ENCODE measurements at places on chromosomes 16 and 17. TPM values are rescaled to one million over a fixed set of nuclear protein-coding genes. Genes with fewer than 3 reads are reported as not detected.

- H3K36me3 ChIP-seq = no peaks in the 10 kb centered on the region
- H3K27ac ChIP-seq = no peak overlapping the region
- no peak for DNase-seq
- H3K27me3 ChIP-seq = peaks cover 6% of the 10 kb centered on the region
- H3K4me1 ChIP-seq = peaks cover under 1% of the 10 kb centered on the region
- H3K4me3 ChIP-seq = no peak overlapping the region
These were observed 178.1 kb upstream of the SDK2 start for GRCh38 chr17:73822371-73822770.

- H3K4me1 ChIP-seq = peaks cover 3% of the 10 kb centered on the region
- no peaks in the 10 kb centered on the region for H3K27me3 ChIP-seq
- H3K27ac ChIP-seq = peak overlapping the region; percentile 67
- DNase-seq = no peak
- no peak overlapping the region for H3K4me3 ChIP-seq
- no peaks in the 10 kb centered on the region for H3K36me3 ChIP-seq
These were observed 3.9 kb downstream of the TRPV2 start for GRCh38 chr17:16419074-16419928.

The TNK1 gene
- 44.8 TPM for total RNA-seq

The C17orf67 gene
- total RNA-seq = not detected

DNA sequence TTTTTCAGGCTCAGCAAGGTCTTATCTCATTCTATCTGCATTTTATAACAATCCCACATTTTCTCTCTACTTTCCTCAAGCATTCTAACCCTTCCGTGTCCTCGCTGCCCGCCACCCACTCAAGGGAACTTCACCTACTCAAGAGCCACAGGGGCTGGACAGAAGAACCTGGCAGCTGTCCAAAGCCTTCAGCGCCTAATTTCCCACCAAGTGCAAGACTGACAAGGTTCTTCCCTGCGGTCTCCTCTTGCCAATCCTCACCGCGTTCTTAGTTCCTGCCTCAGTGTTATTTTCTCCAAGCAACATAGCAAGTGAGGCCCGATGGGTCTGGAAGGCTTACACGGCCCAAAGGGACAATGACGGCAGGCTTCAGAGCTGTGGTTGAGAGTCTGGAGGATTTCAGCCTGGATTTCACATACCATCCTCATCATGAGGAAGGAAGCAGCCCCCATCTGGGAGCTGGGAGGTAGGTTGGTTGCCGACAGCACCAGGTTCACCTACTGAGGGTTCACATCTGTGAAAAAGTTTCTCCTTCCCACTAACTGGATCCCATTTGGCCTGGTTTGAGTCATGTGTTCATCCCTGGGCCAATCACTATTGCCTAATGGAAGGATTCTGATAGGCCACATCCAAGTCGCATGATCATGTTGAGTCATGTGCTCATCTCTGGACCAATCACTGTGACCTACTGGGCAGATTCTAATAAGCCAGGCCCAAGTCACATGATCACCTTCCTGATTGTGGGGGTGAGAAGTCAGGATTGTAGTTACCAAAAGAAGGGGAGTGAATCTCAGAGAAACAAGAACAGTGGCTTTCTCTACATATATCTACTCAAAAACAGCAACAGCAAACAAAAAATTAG is 108.2 kb downstream of the N4BP1 start:
- H3K4me1 ChIP-seq = no peaks in the 10 kb centered on the region
- no peak overlapping the region for H3K27ac ChIP-seq
- H3K4me3 ChIP-seq = no peak overlapping the region
- H3K36me3 ChIP-seq = no peaks in the 10 kb centered on the region

DNA sequence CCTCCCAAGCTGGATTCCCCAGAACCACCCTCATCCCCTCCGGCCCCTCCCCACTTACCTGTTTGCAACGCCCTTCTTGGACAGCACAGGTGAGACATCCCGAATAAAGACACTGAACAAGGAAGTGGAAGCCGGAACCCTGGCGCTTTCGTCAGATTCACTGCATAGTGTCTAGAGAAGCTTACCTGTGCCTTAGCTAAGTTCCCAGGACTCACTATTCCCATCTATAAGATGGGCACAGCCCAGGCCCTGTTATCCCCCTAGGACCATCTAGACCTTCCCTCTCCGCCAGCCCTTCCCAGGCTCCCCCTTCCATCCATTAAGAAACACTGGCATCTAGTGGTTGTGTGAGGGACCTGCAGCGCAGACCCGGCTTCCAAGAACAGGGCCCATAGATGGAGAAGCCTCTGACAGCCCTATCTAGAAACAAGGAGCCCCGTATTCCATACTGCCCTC is 26.9 kb upstream of the RPL38 start:
- peak; percentile 68 for DNase-seq
- no peak overlapping the region for H3K27ac ChIP-seq
- no peaks in the 10 kb centered on the region for H3K36me3 ChIP-seq
- H3K27me3 ChIP-seq = peaks cover 39% of the 10 kb centered on the region

DNA sequence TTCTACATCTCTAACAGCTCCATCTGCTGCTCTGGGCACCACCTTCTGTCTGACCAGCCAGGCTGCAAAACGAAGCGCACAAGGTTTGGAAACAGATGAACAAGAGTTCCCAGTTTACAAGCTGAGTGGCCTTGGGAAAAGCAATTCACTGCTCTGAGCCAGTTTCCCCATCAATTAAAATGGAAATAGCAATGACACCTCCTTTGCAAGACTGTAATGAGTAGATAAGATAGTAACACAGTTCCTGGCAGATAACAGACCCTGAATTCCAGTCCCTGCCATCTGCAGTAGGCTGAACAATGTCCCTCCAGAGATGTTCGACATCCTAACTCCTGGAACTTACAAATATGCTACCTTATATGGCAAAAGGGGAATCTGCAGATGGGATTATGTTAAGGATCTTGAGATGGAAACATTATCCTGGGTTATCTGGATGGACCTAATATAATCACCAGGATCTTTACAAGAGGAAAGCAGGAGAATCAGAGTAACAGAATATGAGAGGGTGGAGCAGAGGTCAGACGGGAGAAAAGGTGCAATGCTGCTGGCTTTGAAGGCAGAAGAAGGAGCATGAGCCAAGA is 27.9 kb downstream of the CPPED1 start:
- no peak overlapping the region for H3K4me3 ChIP-seq
- no peak overlapping the region for H3K27ac ChIP-seq
- H3K36me3 ChIP-seq = peaks cover 7% of the 10 kb centered on the region

DNA sequence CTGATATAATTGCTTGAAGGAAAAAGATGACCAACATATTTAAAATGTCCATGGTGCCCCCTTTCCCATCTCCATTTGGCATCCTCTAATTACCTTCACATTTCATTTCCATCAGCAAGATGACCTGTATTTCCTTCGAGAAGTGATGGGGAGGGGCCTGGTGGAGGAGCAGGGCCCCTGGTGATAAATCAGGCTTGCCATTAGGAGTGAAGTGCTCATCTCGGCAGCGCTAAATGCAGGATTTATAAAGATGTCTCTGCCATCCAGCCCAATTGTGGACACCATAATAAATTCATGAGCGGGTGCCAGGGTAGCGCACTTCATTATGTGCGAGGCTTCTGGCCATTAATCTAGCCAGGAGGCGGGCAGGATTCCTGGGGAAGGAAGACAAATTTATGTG is 101.5 kb upstream of the IRX6 start:
- no peak for DNase-seq
- H3K27ac ChIP-seq = no peak overlapping the region
- no peaks in the 10 kb centered on the region for H3K4me1 ChIP-seq
- no peaks in the 10 kb centered on the region for H3K27me3 ChIP-seq
- H3K4me3 ChIP-seq = no peak overlapping the region

GRCh38 chr17:8237175-8237574 is 10.7 kb downstream of the CTC1 start:
- H3K27ac ChIP-seq = no peak overlapping the region
- peaks cover 38% of the 10 kb centered on the region for H3K36me3 ChIP-seq
- H3K4me1 ChIP-seq = no peaks in the 10 kb centered on the region

The NXPH3 gene
- total RNA-seq = 4.5 TPM
